ENCODE measurements at places on chromosomes 16 and 17.

- DNase-seq: no peak
Observed at GRCh38 chr17:2191227-2191626, 112.4 kb downstream of the SMG6 start.

DNA sequence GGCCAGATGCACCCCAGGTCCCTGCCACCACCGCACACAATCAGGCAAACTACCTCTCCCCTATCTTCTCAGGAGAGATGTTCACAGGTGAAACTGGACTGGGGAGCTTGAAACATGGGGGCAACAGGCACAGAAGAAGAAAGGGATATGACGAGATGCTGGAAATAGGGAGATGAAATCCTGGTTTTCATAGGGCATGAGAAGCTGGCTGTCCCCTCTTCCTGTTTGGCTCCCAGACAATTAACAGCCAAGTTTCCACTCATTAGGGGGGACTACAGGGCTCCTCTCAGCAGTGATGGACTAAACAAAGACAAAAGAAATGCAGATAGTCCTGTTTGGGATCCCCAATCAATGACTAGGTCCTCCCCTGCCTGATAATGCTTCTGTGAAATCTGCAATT is 266.0 kb downstream of the NTN1 start:
- no peak for DNase-seq

DNA sequence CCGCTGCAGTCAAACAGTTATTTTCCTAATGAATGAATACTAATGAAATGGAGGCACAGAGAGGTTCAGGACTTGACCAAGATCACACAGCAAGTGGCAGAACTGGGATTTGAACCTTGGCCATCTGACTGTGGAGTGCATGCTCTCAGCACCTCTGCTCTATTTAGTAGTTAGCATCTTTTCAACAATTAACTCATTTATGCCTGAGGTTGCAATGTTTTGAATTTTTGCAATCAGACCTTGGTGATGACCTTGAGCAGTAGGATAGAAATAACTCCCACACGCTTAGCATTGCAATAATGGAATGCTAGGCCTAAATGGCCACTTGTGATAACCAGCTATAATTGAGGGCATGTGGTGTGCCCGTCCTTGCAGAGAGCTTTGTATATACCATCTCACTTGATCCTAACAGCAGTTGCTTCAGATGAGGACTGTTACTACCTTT is 31.0 kb downstream of the NAGPA start:
- DNase-seq: no peak

GRCh38 chr16:678209-678857 is 1.9 kb upstream of the STUB1 start:
- no peak for DNase-seq

DNA sequence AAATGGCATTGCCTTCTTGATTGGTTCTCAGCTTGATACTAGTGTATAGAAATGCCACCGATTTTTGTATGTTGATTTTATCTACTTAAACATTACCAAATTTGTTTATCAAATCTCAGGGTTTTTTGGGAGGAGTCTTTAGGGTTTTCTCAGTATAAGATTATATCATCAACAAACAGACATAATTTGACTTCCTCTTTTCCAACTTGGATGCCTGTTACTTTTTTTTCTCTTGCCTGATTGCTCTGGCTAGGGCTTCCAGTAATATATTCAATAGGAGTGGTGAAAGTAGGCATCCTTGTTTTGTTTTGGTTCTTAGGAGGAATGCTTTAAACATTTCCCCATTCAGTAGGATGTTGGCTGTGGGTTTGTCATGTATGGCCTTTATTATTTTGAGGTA is 29.1 kb downstream of the EFCAB13 start:
- no peak for DNase-seq

GRCh38 chr17:83179374-83179773 is 100.0 kb downstream of the METRNL start:
- no peak for DNase-seq

- peak; percentile 61 for DNase-seq
Observed at GRCh38 chr17:4881761-4882555, 17.4 kb upstream of the C17orf107 start.

DNA sequence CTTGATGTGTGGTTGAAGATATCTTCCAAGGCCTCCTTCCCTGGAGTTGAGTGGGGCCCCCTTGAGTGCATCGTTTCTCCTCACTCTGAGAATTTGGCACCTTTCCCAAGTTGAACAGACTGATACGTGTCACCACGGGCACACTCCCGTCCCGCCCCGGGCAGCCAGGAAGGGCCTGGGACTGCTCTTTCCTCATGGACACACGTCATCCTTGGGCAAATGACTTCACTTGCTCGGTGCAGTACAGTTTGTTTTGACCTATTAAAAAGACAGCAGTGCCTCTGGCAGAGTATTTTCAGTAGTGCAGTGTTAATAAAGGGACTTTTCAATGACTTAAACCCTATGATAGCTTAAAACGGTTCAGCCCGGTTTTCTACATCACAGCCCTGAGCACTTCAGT is 59.9 kb downstream of the SEC14L1 start:
- no peak for DNase-seq

DNA sequence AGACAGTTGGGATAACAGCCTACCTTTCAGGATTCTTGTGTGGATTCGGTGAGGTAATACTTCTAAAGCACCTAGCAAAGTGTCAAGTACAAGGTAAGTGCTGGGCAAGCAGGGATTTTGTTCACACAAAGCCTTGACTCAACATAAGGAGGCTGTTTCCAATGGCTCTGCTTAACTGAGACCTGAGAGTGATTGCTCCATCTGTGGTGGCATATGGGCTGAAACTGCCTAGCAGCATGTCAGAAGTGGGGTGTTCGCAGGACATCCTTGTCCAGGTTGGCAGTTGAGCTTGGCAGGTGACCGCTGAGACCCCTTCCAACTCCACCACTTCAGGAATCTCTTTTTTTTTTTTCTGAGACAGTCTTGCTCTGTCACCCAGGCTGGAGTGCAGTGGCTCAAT is 19.8 kb downstream of the IL4R start:
- DNase-seq: no peak

DNA sequence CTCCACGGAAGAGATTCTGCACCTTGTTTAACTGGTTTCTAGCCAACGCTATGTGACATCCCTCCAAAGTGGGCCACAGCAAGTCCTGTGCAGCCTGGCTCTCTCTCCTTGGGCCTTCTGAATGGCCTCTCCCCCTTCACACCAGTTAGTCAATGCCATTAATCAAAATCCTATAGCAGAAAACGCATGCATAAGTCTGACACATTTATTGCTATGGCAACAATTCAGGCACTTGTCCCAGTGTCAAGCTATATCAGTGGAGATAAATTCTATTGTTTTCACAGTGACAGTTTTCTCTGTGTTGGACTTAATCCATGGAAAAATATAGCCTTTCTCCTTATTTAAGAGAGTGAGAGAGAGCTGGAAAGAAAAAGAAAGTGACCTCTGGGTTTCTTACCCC is 87.2 kb upstream of the TOX3 start:
- DNase-seq: no peak

- DNase-seq: no peak
Observed at GRCh38 chr16:85931596-85932402, 32.8 kb downstream of the IRF8 start.

DNA sequence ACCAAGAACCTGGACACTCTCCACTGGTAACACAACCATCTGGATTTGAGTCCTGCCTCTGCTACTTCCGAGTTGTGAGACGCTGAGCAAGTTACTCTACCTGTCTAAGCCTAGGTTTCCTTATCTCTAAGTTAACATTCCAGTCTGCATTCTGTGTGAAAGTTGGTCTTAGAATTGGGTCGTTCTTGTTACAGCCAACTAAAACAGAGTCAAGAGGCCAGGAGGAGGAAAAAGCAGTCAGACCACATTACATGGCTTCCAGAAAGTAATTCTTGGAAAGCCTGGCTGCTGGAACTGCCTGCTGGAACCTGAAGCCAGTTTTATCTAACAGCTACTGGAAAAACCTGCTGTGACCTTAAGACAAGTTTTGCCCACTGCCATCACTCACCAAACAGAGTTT is 38.4 kb upstream of the XYLT1 start:
- DNase-seq: no peak

DNA sequence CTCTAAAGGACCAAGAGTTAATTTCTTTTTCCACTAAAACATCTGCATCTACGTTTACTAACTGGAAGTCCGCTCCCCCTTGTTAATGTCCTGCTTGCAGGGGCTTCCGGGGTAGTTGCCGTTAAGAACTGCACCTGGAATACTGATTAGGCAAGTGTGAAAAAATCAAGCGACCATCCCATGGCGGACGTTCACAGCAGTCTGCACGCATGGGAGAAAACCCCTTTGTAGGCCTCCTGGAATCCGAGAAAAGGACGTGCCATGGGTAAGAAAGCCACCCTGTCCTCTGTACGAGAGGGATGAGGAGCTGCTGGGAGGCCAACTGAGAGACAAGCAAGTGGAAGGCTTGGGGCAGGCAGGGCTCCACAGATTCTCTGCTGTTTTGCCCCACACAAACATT is 14.9 kb downstream of the SNN start:
- DNase-seq: no peak

DNA sequence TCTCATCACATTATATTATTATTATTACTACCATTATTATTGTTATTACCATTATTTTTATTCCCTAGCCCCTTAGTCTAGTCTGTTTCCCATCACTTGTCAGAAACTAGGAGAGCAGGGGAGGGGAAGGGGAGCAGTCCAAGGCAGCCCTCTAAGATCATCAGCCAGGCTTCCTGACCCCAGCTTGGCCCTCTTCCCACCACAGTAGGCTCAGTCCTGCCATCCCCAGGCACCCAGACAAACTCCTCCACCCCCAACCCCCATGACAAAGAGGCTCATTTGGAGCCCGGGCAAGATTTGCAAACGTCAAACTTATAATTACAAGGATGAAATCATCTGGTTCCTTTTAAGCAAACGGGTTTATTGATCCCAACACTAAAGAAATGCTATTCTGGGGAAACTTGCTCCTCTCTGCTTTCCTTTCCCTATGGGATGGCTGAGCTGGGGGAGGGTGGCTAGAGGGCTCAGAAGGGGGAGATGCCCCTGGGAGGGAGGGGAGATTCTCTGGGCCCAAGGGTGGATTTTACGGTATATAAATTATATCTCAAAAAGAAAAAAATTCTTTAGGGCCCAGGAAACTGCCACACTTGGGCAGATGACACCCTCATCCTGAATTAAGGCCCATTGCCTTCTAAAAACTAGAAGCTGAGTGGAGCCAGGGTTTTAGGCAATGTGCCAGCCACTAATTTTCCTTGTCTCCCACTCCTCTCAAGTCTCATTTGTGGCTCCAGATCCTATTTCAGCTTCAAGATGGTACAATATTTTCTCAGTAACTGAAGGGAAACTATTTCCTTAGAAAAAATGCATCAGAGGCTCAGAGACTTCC is 4.4 kb upstream of the CBFB start:
- DNase-seq: no peak

GRCh38 chr17:59469786-59470485 is 95.5 kb upstream of the DHX40 start:
- no peak for DNase-seq

DNA sequence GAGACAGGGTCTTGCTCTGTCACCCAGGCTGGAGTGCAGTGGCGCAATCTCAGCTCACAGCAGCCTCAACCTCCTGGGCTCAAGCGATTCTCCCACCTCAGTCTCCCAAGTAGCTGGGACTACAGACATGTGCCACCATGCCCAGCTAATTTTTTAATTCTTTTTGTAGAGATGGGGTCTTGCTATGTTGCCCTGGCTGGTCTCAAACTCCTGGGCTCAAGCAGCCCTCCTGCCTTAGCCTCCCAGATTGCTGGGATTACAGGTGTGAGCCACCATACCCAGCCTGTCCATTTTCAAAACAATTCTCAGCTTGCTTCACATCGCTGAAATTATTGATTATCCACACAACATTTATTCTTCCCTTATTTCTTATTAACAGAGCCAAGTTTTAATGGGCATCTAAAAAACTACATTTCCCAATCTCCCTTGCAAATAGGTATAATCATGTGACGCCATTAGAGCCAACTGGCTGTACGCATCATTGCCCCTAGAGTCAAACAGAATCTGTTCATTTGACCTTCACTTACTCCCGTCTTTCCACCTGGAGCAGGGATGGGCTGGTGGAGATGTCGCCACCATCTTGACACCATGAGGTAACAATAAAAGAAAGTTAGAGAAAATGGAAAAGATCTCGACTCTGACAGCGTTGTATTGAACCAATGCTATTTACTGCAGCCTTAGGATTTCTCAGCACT is 148.0 kb upstream of the FOXF1 start:
- no peak for DNase-seq
